ENCODE measurements at places on chromosomes 6 and 20.

DNA sequence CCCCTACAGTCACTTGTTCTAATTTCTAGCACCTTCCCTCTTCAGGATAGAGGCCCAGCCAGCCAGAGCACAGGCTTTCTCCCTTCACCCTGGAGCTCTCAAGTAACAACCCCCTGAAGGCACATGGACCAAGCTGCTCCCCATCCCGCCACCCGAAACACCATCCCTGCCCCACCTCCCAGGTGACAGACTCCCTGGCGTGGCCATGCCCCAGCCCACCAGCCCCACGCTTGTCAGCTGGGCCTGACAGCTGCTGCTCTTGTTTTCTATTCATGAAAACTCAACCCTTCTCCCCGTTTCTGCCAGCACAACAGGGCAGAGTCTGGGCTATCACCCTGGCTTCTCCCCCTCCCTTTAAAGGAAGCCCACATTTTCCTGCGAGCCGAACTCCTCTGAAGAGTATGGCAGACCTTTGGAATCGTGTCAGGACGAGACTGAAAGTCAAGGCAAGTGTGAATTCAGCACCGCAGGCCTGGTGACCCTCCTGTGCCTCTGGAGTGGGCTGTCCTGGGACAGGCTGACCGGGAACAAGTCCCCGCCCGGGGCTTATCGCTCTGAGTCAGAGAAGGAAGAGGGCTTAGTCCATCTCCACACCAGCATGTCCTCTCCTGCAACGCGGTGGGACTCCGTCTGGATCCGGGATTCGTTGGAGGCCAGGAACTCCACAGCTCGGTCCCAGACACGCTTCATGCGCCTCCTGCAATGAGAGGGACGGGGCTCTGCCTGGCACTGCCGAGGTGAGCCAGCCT is 16.7 kb downstream of the LEMD2 start:
- no peak for DNase-seq

- peak; percentile 54 for DNase-seq
These were observed 22.1 kb downstream of the BACH2 start for GRCh38 chr6:90274451-90275030.

DNA sequence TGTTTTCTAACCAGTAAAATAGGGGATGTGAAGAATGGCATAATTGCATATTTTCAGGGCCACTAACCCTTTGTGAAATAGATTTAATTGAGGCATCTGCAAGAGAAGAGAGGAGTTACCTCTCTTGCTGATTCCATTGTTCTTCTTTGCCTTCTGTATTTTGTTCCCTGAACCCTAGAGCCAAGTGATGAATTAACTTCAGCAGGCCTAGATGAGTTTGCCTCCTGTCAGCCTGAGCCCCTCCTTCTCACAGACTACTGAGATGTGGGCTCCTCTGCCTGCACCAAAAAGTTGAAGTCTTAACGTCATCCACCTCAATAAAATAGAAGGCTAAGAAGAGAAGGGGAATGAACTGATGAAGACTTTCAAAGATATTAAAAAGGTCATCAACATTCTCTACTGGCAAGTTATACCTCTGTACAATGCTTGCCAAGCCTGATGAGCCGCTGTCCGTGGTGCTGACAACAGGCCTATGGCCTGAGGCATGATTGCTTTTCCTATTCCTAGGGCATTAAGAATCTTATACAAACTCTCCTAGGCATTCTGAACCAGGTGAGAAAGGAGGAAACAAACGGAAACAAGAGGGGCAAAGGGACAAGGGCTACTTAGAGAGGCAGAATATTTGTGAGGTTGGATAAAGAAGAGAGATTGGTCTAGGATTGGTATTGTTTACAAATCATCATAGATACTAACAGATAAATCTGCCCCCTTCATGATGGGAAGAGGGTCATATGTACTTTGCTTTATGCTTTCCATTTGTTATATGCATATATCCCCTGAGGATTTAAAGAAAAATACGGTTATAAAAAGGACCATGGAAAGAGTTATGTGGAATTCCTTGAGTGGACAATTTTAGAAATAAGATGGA is 46.8 kb downstream of the CD24 start:
- no peak for DNase-seq

- no peak for DNase-seq
These were observed 11.8 kb downstream of the PSMF1 start for GRCh38 chr20:1130058-1130694.

DNA sequence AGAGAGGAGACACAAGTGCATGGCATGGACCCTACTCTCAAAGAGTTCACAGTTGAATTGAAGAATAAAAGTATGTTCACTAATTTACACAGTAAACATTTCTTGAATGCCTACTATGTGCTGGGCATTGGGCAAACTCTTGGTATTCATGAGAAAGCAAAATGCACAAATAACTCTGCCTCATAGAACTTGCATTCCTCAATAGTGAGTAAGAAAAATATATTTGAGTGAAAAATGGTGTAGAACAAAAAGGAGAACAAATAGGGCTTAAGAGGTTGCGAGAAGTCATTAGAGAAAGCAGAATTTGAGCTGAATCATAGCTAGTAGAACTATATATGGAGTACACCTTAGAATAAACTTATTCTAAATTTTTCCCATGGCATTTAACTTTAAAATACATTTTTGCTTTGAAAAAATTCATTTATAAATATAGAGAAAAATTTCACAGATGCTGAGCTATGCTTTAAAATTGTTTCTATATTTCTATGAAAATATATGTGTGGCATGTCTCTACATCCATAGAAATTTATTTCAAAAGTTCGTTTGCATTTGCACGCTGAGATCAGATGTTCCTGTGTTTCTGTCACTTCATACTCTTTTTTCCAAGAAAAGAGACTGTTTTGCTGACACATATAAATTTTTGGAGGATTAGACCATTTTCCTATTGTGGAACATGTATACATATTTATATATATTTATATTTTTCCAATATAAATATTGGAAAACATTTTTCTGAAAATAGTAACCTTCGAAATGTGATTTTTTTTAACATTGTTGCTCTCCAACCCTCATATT is 236.1 kb downstream of the KCNQ5 start:
- no peak for DNase-seq

DNA sequence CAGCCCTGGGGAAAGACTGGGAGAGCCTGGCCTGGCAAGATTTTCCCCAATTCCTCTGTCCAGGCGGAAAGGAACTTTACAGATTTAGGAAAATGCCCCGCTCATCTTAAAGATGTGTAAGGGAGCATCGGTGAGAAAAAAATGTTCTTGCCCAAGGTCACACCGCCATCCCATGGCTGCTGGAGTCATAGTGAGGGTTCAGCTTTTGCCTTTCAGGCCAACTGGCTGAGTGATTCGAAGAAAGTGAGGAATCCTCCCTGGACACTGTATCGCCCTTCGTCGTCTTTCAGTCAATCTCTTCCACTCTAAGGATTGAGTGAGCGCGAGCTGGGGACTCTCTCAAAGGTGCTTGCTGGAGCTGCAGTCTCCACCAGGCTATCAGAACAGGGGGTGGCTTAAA is 1.4 kb downstream of the WFDC2 start:
- DNase-seq: no peak

DNA sequence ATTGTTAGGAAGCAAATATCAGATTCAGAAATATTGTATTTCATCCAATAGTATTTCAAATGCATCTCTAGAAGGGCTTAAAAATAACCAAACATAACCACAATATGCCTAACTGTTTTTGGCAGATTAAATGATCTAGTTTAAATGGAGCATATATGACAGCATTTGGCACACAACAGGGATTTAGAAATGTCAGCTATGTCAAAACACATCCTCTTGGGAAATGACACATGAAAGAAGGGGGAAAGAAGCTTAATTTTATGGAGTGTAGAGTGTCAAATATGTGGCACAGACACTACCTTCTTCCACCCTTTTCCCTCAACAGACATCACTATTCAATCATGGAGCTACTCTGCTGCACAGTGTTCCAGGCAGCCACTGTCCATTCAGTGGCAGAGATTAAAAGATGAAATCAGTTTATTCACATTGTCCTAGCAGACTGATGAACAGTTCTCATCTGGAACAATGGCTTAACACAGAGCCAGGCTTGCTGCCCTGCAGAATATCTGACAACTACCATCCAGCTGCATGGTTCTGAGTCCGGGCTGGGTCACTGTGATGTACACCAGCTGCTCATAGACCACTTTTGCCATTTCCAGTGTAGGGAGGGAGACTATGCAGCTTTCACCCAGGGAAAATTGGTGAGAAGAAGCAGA is 349.8 kb downstream of the DHX35 start:
- no peak for DNase-seq

DNA sequence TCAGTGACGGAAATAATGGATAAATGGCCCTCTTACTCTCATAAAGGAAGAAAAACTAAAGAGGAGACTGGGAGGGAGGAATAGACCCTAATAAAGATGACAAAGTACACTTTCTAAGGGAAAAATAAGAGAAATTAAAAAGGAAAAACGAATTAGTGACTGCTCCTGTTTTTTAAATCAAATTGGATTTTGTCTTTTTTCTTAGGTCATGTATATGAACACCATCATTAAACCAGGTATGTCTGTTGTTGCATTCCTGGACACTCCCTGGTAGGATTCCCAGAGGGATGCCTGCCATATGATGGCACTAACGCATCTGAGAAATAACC is 59.4 kb upstream of the BTN3A2 start:
- DNase-seq: no peak

GRCh38 chr20:48558906-48559305 is 268.9 kb downstream of the PREX1 start:
- DNase-seq: no peak

DNA sequence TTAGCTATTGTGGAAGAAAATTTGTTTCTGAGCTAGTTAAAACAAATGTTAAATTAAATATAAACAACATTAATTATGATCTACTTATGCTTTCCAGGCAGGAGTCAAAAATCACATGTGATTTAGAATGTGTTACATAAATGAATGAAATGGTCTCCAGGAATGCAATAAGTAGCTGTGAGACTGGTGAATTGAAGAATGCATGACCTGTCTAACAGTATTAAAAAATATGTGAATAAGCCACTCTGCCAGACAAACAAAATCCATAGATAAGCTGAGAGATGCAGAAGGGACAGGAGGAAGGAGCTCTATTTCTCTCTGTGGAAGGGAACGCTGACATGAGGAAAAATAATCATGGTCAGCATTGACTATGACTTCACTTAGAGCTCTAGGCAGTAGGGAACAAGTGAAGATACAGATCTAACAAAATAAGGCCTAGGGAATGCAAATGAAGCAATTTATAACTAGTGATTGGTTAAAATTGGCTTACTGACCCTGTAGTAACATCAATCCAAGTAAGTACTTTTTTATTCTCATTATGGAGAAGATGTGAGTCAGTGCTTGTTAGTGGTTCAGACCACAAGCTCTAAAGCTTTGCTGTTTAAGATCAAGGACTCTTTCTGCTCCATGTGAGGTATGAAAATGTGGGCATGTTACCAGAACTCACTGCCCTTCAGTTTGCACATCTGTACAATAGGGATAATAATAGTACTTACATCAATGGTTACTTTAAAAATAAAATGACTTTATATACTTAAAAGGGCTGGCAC is 432.6 kb downstream of the MMUT start:
- DNase-seq: no peak

GRCh38 chr6:73782911-73783310 is 86.9 kb downstream of the CD109 start:
- no peak for DNase-seq

DNA sequence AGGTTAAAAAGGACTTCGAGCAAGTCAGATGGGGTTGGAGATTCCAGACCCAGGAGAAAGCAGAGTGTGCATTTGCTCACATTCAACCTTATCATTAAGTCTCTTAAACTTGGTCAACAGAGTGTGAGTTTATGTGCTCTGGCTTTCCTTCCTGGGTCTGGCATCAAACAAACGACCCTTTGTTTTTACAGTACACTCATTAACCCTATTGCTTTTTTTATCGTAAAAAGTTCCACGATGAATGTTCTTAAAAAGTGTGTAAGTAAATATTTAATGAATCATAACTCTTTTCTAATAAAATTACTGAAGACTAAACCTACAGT is 2.5 kb downstream of the FYN start:
- no peak for DNase-seq

DNA sequence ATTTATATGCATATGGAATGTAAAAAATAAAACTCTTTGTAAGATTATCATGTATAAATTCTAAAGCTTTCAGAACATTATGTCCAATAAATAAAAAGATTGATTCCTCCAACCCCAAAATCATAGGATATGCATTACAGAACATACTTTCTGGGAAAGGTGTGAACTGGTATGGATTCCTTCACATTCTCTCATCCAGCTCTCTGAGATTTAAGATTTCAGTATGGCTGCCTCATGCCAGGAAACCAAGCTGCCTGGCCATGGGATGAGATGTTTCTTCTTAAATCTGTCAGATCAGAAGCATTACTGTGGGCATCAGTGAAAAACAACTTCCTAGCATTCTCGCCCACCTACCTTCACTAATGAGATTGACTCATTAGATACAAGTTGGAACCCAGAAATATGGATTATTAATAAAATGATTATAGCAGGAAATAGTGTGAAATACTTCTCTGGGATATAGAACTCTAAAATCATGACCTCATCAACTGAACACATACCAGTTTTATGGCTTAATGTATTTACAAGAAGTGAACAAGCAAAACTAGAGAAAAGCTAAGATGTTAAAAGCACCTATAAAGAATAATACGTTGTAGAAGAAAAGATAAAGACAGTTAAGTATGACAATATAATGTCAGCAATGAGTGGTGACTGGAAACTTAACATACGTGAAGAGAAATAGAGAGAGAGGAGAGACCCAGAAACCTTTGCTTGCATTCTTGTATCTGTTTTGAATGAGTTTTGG is 171.6 kb upstream of the PHACTR1 start:
- DNase-seq: no peak

DNA sequence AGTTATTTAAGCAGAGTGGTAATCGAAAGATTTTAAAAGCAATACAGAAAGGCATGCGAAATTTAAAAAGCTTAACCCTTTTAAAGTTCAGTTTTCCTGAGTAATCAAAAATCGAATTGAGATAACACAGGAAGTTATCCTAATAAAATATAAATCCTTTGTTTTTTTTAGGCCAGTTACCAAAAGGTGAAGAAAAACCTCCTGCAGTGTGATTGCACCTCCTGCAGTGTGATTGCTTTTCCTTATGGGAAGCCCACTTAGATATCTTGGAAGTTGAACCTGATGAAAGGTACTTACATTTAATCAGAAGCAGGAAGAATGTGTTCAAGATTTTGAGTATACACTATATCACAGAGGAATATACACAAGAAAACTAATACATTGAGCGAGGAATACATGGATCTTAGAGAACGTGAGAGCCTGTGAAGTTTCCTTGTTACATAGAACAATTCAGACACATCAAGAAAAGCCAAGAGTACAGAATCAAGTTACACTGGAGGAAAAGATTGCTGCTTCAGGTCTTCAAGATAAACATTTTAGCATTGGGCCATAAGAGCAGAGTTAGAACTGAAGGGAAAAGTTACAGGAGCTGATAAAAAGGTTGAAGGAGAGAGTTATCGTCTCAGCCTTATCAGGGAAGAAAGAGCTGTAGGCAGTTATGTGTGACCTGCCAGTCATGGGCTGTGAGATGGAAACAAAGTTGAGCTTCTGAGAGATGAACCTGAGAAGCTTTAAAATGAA is 7.7 kb upstream of the TMEM181 start:
- no peak for DNase-seq

DNA sequence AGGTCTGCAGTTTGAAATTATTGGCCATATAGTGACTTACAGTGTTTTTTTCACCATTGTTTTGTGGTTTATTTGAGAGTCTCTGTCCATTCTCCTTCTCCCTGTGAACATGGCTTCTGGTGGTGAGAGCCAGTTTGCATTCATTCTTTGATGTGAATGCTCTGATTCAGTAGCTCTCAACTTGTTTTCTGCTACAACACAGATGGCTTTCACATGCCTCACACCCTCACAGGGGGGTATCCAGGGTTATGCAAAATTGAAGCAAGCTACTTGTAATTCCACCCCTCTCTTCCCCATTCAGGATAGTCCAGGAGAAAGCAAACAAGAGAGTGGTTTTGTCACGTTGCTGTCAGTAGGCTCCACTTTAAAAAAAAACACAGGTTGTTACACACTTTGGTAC is 55.6 kb downstream of the SLX4IP start:
- no peak for DNase-seq

All from stimulated activated CD8-positive, alpha-beta memory T cell treated with anti-CD3 and anti-CD28 coated beads, Interleukin-4, amount 100 ng/mL, for 1 hour (primary cell).